ENCODE measurements at places on chromosomes 16 and 17.

DNA sequence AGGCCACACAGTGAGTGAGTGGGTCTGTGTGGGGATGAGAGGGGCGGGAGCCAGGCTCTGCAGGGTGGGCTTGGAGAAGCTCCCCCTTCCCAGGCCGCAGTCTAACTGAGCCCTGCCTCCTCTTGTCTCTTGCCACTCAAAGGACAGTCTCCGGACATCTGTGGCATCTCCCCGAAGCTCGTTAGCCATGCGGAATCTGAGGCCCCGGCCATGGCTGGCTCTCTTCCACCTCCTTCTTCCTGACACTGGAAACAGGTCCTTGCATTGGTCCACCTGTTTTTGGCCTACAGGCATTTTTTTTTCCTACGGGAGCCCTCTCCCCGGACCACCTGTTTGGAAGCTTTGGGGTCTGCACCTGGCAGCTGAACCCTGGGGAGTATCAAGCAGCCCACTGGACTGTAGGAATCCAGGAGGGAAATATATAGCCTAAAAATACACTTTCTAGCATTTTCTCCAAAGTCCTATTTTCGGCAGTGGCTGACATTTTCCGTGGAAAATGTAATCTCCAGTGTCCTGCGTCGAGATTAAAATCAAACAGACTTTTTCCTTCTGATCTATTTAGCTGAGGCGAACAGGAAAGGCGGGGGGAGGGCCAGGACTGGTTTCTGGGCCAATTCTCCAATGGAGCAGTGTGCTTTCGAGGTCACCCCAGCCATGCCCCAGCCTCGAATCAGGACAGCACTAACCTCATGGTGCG lies 9.1 kb downstream of the ATP2A3 start:
- no peak for DNase-seq

GRCh38 chr17:28982131-28982793 lies 23.6 kb downstream of the SEZ6 start:
- DNase-seq = no peak

- no peak for DNase-seq
Measured at GRCh38 chr16:89823087-89823823, 5.0 kb upstream of the SPIRE2 start.

GRCh38 chr17:75240394-75241142 lies 20.8 kb downstream of the GGA3 start:
- no peak for DNase-seq

GRCh38 chr17:82884341-82884969 lies 44.6 kb upstream of the ZNF750 start:
- DNase-seq = no peak

DNA sequence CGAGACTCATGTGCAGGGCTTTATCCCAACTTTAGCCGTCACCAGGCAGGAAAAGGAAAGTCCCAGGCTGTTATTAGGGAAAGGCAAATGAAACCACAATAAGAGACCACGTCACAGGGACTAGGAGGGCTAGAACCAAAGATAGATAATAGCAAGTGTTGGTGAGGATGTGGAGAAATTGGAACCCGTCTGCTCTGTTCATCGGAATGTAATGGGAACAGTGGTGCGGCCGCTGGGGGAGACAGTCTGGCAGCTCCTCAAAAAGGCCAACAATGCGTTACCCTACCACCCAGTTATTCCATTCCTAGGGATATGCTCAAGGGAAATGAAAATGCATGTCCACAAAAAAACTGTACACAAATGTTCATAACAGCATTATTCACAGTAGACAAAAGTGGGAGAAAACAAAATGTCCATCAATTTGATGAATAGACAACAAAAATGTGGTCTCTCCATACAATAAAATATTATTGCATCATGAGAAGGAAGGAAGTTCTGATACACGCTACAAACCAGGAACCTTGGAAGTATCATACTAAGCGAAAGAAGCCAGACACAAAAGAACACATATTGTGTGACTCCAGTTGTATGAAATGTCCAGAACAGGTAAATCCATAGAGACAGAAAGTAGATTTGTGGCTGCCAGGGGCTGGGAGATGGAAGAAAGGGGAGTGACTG lies 19.5 kb upstream of the USP10 start:
- no peak for DNase-seq

DNA sequence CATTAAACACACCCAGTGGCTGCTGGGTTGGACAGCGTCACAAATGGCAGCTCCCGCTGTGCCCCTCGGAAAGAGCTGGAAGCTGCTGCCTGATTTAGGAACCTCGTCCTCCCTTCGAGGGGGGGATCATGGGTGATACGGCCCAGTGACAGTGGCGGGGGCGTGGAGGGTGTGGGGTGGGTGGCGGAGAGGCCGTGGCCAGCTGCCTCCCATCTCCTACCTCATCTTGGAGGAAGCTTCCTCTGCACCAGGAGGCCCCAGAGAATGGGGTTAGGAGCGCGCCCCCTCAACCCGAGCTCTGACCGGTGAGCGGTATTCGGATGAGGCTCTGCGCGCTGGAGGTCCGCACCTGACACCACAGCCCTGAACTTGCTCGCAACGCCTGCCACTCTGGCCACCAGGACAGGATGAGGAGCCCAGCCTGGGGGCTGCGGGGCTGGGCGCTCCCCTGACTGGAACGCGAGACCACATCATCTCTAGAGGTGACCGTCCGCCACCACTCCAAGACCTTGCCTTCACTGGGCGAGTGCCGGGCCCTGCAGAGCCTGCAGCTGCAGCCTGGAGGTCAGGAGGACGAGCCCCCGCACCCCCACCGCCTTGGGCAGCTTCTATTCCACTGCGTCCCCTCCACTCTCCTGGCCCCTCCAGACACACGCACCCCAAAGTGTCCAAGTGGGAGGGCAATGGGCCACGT lies 80.9 kb downstream of the KLHDC4 start:
- DNase-seq = no peak

DNA sequence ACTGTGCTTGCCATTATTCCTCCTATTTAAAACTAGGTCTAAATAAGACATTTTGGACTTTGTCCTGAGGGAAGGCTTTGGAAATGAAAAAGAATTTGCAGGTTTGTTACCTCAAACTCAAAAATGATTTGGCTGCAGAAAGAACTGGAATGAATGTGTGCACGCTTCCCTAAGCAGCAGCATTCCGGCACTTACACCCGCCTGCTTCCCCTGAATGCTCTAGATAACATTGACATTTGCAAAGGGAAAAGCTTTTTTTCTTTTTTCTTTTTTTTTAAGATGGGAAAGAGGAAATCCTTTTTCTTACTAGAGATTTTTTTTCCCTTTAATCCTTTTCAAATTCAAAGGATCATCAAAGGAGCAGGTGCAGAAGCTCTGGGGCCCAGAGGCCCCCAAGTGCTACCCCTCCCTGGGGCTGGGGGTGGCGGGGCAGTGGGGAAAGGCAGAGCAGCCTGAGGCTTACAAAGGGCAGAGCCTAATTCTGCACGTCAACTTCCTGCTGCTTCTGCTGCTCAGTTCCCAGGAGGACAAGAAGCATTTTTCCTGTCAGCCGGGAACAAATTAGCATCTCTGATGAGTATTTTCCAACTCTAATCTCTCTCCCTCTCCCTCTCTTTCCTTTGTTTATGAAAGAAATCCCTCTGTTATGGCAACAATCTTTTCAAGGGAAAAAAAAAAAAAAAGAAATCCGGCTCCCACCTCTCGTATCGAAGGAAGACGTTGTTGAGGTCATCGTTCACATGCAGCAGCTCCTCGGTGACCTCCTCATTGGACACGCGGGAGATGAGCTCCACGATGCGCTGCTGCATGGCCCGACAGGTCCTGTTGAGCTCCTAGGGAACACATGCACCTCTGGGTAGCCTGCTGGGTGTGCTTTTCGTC lies 32.1 kb upstream of the SREBF1 start:
- no peak for DNase-seq

DNA sequence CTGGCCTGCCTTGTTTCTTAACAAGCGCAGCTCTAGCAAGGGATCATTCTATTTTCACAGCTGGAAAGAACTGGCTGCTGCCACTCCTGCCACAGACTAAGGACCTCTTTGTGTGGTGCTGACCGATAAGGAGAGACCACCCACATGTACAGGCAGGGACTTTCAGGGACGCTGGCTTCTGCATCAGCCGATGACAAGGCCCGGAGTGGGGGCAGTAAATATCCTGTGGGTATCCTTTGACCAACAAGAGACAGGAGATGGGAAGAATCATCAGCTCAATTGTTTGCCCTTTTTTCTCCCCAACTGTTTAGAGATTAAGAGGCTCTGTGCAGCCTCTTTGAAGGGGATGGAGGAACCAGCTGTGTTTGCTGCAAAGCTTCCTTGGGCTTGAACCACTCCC lies 9.2 kb upstream of the ITPRIPL2 start:
- no peak for DNase-seq

DNA sequence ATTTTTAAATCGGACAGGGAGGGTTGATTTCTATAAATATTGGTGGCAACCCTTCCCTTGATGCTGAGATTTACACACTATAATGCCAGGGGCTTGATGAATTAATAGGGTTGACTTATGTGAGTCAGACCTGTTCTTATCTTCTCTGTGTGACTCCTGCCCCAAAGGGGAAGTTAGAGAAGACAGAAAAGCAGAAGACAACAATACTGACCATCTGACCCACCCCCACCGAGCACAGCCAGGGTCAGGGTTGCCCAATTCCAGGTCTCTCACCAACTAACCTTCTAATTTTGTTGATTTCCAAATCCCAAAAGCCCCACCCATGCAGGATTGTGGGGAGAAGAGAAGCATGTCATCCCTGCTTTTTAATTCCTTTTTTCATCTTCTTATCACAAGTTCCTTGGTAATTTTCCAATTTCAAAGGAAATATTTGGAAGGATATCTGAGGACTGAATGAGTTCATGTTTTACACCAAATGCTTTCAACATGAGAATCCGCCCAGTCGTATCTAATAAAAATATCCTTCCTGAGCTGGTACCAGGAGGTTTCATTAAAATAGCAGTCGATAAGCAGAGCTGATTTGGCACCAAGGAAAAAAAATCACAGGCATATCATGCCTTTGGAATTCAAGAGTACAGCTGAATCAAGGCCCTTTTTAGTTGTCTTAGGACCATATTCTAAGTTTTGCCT lies 603.4 kb upstream of the CDH11 start:
- DNase-seq = peak; percentile 18

DNA sequence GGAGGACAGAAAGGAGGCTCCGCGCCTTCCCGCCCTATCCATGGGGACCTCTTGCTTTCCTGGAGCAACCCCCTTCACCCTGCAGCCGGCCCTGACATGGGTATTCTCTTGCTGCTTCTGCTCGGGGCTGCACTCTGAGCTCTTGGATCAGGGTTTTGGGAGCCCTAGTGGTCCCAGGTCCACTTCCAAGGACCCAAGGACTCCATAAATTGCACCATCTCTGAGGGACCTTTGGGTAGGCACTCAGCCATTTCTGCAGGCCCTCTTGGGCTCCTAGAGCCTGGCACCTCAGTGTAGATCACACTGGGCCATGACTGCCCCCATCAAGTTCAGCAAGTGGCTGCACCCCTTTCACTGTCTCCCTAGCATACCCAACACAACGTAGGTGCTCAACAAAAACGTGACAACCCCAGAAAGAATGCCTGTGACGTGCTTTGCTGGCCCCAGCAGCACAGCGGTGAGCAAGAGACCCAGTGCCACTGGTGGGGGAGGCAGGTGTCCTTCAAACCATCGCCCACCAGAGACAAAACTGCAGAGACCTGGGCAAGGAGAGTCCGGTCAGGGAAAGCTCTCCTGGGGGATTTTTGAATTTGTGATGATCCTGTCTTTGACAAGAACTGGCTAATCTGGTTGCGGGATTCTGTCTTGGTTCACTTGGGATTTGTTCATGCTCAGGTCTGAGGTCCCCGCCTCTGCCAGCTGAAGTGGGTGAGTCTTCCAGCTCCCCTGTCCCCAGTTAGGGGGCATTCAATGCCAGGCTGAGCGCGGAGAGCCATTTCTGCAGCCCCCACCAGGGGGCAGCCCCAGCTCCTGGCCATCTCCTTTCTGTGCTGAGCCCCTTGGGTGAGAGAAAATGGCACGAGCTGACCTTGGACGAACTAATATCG lies 2.5 kb upstream of the RAB11FIP4 start:
- no peak for DNase-seq

- peak; percentile 53 for DNase-seq
Measured at GRCh38 chr16:54928411-54929089, 2.1 kb upstream of the IRX5 start.

DNA sequence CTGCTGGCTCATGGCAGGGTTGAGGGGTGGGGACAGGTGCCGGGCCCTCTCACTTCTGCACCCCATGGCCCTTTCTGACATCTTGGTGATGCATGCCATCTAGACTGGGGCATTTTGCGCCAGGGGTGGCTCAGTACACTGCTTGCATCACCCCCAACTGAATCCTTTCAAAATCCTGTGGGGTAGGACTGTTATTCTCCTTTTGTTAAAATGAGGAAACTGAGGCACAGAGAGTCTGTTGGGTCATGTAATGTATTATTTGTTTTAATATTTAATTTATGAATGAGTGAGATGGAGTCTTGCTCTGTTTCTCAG lies 9.9 kb downstream of the ADCY7 start:
- DNase-seq = no peak

DNA sequence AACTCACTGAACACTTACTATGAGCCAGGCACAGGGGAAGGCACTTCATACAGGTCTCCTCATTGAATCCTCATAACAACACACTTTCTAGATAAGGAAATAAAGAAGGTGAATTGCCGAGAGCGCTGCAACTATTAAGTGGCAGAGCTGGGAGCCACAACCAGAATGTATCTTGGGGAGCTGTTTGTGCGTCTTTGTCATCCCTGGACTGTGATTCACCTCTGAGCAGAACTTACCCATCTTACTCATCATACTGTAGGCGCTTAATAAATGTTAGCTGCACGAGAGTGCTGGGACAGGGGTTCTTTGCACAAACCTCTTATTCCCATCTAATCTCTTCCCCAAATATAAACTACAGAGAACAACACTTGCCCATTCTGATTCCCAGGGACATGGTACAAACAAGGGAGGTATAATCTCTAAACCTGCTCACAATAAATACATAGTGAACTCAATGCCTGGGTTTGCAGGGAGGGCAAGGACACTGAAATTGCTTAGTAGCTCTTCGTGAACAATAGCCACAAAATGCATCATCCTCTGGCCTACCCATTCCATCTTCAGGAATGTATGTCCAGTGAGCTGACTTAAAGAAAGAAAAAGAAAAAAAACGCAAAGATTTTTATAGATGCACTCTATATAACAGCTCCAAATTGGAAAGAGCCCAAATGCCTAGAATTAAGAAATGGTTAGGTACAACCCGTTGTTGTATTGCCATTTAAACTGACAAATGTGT lies 43.0 kb downstream of the MYO18A start:
- no peak for DNase-seq

DNA sequence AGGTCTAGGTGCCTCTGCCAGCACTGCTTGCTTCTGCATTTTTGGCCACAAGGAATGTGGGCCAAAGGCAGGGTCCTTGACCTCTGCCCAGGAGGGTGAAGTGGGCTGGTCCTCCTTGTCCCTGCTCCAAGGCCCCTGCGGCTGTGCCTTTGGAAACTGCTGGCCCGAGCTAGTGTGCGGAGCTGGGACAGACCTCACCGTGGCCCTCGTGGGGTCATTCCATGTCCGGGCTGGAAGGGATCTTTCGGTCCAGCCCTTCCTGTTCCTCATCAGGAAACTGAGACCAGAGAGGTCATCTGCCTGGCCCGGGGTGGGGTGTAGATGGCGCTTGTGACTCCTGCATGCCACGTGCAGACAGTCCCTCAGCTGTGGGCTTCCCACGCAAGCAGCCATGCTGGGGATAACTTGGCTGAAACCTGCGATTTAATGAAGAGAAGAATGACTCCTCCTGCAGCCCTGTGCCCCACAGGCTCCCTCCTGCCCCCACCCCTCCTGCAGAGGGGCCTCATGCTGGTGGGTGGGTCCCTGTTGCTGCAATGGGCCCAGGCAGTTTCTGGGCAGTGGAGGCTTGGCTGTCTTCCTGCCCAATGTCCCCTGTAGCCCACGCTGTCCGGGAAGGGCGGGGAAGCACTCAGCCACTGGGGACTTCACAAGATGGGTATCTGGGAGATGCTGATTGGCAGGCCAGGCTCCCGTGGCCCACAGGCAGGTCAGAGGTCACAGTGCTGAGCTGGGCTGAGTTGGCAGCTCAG lies 245.2 kb downstream of the SEC14L1 start:
- DNase-seq = no peak

Measured in LoVo (cell line).